GM23248 (cell line): ENCODE measurements at places on chromosomes 3 and 15. TPM values are rescaled to one million over a fixed set of nuclear protein-coding genes. Genes with fewer than 3 reads are reported as not detected.

Gene SEMA3G
- not detected in 2 replicates for total RNA-seq

Gene NANOGP8
- total RNA-seq: not detected in 2 replicates

Gene IGSF10
- total RNA-seq: not detected in 2 replicates

Gene PLA2G4D
- total RNA-seq: not detected in 2 replicates

Gene CPEB1
- 8.6 and 15.9 TPM in 2 replicates for total RNA-seq

Gene RBP2
- not detected in 2 replicates for total RNA-seq

Gene FILIP1L
- 45.0 and 48.2 TPM in 2 replicates for total RNA-seq

Gene SNRPN
- total RNA-seq: 90.3 and 101 TPM in 2 replicates

Gene GUCA1C
- not detected in 2 replicates for total RNA-seq

Gene ASB14
- not detected in 2 replicates for total RNA-seq

Gene GAP43
- 0.54 and 0.63 TPM in 2 replicates for total RNA-seq

Gene CCDC54
- not detected in 2 replicates for total RNA-seq

Gene C3orf49
- not detected in 2 replicates for total RNA-seq

Gene LEKR1
- total RNA-seq: 0.32 TPM in 1 of 2 replicates, not detected in the other

Gene PLOD2
- total RNA-seq: 306 and 330 TPM in 2 replicates

Gene TTC14
- 24.4 and 26.0 TPM in 2 replicates for total RNA-seq

Gene ALDH1A2
- 0.11 TPM in 1 of 2 replicates, not detected in the other for total RNA-seq

Gene ARGFX
- total RNA-seq: not detected in 2 replicates

Gene MCF2L2
- total RNA-seq: not detected in 2 replicates

Gene PARP15
- total RNA-seq: under 0.01 TPM in 1 of 2 replicates, not detected in the other

Gene PHLDB2
- total RNA-seq: 60.6 and 63.9 TPM in 2 replicates

Gene FBN1
- total RNA-seq: 1,478 and 1,559 TPM in 2 replicates

Gene STXBP5L
- total RNA-seq: not detected in 2 replicates

Gene COL8A1
- 157 and 189 TPM in 2 replicates for total RNA-seq

Gene SNTN
- total RNA-seq: not detected in 2 replicates

Gene ACSBG1
- not detected in 2 replicates for total RNA-seq

Gene CNTN3
- total RNA-seq: 18.5 and 24.4 TPM in 2 replicates

Gene LRRIQ4
- total RNA-seq: not detected in 2 replicates

Gene GPR156
- total RNA-seq: not detected in 2 replicates

Gene ROBO2
- total RNA-seq: under 0.01 TPM in 1 of 2 replicates, not detected in the other
